ENCODE measurements at places on chromosomes 4 and X.

- DNase-seq = no peak
Observed at GRCh38 chr4:948936-949300, 16.7 kb downstream of the TMEM175 start.

GRCh38 chr4:186724058-186724863 lies 605 bp upstream of the FAT1 start:
- DNase-seq = peak; percentile 12

- DNase-seq = no peak
Observed at GRCh38 chrX:110699109-110699508, 96.5 kb downstream of the CHRDL1 start.

- DNase-seq = no peak
Observed at GRCh38 chr4:105632599-105632998, 75.9 kb downstream of the INTS12 start.

DNA sequence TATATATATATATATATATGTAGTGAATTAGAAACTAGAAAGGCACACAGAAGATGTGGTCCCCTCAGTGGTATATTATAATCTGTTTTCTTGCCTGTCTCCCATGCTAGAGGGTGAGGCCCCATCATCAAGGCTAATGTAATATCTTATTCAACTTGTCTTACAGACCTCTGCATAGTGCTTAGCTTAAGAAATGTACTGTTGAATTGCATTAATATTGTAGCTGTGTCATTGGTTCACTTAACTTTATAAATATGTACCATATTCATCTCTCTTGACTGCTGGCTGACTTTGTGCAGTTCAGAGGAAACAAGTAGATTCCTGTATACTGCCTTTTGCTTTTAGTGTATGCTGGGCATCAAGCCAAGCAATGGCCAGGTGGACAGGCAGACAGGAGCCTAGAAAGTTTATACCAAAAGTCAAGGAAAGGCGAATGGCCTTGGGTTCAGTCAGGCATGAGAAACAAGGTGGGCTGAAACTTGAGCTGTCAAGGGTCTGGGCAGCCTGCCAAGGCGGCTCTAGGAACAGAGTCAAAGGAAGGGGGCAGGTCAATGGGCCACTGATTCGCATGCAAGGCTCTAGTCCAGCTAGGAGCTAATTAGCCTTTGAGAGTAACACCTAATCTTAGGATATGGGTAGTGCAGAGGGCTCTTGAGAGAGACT lies 78.8 kb upstream of the LEF1 start:
- DNase-seq = no peak

DNA sequence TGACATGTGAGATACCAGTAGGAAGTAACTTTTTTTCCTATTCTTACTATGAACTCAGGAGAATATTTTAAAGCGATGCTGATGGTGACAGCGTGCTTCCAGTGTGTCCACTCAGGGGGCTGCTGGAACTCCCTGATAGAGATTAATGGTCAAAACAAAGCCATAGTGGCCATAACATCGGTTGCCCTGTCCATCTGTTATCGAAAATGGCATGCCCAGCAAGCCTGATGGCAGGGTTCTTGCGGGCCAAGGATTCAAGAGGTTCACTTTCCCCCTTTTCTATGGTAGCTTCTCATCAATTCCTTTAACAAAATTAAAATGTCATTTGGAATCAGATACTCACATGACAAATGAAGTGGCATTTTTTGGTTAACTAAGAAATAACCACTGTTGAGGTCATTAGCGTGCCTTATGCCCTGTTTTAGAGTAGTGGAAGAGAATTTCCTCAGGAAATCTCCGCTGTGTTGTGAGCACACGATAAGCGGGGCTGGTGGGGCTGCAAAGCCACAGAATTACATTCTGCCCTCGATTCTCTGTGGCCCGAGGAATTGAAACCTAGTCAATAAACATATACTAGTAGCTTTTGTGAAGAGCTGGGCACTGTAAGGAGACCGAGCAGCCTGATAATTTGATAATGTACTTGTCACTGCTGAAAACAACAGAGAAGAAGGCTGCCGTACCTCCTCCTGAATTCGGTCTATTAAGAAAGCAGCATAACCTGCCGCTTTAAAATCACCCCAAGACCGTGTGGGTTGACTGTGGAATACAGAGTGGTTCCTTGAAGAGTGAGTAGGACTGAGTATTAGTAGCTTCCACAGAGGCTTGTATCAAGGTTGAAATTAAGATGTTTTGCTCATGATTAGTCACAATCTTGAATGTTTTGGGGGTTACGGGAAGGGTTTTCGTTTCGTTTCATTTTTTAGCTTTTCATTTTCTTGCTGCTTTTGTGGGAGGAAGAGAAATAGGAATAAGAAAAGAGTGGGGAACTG lies 46.7 kb downstream of the PTCHD1 start:
- DNase-seq = no peak

DNA sequence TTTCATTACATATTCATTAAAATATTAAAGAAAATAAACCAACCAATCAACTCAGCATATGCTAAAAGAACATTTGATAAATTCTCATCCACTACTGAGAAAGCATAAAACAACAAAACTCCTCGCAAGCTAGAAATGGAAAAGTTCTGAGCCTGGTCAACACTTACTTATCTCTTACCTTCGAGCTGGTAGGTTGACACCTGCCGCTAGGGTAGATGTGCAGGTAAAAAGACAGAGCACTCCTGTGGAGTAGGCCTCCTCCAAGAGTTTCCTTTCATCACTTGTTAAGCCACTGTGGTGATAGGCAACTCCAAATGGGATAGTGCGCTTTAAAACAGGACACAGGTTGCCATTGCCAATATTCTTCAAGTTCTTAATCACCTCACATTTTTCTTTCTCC lies 18.9 kb downstream of the HELQ start:
- DNase-seq = no peak

DNA sequence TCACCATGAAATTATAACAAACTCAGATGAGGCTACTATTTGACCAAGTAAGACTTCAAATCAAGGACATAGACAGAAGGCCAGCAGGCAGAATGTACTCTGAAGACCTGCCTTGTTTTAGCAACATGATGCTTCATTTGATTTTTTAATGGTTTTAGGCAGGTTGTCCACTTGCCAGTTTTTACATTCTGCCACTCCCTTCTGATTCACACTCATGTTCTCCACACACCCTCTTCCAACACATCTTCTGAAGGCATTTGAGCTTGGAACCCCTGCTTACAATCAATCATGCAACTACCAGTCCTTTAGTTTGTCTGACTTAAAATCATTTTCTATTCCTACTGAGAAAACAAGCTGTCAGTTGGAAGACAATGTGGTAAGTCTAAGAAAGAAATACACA lies 114.9 kb upstream of the SMIM31 start:
- no peak for DNase-seq

DNA sequence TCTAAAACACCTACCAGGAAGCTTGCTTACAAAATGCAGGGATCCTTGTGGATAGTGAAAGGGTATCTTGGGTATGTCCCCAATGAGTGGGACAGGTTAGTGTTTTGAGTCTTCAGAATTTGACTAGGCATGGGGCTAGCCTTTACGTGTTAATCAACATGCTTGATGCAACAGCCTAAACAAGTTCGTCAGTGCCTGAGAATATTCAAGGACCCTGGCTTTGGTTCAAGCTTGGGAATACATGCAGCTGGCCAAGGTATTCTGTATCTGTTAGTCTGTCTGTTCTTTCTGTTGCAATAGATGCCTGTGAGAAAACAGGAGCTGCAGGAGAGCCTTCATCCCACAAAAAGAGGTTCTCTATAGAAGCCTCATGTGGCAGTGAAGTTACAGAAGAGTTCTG lies 149.5 kb downstream of the CCNG2 start:
- DNase-seq = no peak

GRCh38 chr4:128385683-128386304 lies 98.2 kb upstream of the PGRMC2 start:
- no peak for DNase-seq

DNA sequence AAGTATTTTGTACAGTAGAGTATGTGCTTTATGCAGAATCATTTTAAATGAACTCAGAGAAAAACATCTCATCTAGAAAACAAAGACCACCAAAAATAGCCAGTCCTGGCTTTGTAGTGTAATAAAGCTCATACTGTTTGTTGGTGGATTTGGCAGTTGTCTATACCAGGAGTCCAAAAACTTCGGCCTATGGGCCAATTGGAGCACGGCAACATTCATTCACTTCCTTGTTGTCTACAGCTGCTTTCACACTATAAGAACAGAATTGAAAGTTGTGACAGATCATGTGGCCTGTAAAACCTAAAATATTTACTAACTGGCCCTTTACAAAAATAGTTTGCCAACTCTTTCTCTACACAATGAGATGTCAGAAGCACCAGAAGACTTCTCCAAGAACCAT lies 5.3 kb downstream of the FBXW7 start:
- DNase-seq = no peak

DNA sequence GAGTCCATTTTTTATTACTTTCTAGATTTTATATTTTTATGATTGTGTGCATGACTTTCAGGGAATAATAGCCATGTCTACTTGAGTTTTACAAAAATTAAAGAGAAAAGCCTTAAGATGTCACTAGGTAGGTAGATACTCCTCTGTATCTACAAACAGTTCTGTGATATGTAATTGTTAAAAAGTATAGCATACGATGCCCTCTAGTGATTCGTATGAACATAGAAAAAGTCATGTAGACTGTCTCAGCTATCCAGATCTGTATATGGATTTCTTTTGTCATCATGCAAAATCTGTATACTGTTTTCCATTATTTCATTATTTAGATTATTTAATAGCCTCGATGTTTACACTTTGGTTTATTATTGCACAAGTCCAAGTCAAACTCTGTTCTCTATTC lies 856.6 kb downstream of the CENPC start:
- DNase-seq = no peak

- DNase-seq = no peak
Observed at GRCh38 chr4:2767046-2767704, 11.0 kb upstream of the TNIP2 start.

- DNase-seq = no peak
Observed at GRCh38 chrX:46602468-46603102, 29.0 kb downstream of the CHST7 start.

DNA sequence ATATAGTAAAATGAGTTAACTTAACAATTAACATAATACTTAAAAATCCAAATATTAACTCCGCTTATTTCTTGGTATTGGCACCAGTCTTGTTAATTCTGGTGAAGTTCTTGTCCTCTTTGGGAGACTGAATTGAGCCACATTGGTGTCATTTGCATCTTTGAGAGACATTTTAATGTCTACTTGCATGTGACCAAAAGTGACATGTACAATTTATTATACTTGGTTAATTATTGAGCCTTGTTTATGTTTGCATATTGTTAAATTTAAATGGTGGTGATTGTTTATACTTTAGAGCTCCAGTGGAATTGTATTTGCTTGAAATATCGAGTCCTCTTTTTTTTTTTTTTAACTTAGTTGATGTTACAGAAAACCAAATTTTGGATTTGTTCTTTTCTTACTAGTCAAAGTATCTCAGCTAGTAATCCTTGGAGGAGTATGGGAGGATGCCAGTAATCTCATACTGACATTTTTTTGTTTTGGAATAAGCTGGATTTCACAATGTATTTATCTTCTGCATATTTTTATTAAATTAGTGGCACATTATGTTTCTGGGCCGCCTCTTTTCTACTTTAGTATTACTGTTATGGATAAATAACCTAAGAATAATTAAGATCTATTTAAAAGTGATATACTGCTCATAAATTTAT lies 3.9 kb downstream of the SPCS3 start:
- DNase-seq = no peak

DNA sequence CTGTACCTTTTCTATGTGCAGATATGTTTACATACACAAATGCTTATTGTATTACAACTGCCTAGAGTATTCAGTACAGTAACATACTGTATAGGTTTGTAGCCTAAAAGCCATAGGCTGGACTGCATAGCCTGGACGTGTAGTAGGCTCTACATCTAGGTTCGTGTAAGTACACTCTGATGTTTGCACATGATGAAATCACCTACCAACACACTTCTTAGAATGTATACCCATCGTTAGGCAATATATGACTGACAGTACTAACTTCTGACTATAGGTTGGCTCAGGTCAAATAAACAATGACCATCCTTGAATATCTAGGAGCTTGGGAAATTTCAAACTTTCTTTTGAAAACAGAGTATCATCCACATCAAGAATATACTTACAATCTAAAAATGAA lies 139.0 kb downstream of the CORIN start:
- DNase-seq = no peak

- no peak for DNase-seq
Observed at GRCh38 chr4:10180927-10181744, 64.5 kb upstream of the WDR1 start.

GRCh38 chr4:79212311-79212710 lies 113.5 kb downstream of the NAA11 start:
- no peak for DNase-seq

DNA sequence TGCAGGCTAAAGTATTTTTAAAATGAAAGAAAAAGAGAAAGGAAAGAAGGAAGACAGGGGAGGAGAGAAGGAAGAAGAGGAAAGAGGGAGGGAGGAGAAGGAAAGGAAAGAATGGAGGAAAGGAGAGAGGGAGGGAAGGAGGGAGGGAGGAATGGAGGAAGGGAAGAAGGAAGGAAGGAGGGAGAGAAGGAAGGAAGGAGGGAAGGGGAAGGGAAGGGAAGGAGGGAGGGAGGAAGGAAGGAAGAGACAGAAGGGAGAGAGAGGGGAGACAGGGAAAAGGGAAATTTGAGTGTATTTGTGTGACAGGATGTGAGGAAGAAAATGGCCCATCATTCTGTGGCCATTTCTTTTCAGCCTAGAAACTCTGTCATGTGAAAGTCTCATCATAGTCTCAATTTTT lies 14.9 kb upstream of the PLAC1 start:
- DNase-seq = no peak

DNA sequence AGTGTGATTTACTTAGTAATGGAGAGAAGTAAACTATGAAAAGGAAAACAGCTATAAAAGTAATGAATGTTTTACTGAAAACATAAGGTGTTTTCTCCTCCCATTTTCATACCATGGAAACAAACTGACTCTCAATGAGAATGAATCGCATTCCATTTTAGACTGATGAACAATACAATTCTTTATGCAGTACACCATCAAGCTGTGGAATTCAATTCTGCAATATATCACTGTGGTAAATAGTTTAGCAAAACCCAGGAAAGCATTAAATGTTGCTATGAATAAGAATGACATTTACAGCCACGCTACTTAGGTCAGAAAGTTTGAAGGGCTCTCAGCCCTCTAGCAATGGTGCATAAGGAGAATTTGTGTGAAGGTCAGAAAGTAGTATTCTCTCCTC lies 7.4 kb downstream of the DCAF8L2 start:
- DNase-seq = no peak

- no peak for DNase-seq
Observed at GRCh38 chrX:27565992-27566391, 24.2 kb upstream of the DCAF8L2 start.

GRCh38 chr4:126097155-126097799 lies 782.5 kb downstream of the FAT4 start:
- no peak for DNase-seq

- no peak for DNase-seq
Observed at GRCh38 chrX:16081357-16081756, 42.0 kb upstream of the GRPR start.
